GM04503 (cell line): ENCODE measurements at places on chromosomes 16 and 17.

DNA sequence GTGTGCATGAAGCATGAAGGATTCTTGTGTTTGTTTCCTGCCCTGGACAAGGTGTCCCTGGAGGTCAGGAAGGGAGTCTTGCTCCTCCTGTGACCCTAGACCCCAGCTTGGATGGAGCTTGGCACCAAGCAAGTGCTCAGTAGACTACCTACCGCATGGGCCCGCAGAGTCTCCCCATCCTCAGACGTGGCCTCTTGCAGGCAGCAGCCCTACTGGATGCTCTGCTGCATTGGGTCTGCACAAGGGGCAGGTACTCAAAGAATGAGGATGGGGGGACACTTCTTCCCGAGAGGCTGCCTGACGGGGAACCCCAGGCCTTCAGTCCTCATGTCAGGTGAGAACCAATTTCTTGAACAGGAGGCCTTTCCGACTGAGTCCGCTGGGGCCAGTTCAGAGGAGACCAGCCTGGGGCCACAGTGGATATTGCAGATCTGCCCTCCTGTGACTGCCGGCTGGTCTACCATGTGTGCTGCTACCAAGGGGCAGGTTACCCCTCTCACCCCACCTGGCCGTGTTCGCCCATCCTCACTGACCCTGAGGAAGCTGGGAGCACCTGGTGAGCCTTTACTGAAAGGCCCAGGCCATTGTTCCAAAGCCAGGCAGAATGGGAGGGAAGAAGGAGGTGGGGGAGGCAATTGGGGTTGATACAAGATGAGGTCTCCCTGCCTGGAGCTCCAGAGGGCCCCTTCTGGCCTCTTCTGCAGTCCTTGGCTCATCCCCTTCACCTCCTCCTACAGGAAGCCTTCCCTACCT lies 206.3 kb downstream of the RAB11FIP4 start:
- no peak for DNase-seq

DNA sequence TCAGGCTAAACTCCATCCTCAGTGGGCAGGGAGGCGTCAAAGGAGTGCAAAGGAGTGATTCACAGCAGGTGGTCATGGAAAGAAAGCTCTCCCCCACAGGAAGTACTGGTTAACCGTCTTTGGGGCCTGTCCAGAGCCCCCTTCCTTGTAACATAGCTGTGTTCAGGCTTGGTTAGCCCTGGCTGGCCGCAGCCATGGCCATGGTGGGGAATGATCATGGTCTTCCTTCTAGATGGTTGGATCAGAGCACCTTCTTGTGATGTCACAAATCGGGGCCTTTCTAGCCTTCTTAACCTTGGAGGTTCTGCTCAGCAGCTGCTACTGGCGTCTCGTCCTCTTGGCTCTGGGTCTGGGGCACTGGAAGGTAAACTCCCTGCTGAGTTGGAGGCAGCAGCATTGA lies 15.8 kb downstream of the NKD1 start:
- DNase-seq: no peak

DNA sequence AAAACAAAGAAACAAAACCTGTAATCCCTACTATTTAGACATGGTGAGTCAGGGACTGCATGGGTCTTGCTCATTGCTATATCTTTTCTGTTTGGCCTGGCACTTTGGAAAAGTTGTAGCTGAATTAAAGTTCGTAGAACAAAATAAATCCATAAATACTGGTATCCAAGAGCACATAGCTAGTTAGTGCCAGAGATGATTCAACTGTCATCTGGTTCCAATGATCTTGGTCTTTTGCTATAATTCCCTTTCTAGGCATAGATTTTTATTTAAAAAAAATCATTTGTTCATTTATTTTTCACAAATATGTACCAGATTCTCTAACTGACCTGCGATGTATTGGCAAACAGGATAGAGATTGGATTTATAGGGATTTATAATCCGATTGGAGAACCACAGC lies 1436.1 kb upstream of the GOT2 start:
- no peak for DNase-seq

DNA sequence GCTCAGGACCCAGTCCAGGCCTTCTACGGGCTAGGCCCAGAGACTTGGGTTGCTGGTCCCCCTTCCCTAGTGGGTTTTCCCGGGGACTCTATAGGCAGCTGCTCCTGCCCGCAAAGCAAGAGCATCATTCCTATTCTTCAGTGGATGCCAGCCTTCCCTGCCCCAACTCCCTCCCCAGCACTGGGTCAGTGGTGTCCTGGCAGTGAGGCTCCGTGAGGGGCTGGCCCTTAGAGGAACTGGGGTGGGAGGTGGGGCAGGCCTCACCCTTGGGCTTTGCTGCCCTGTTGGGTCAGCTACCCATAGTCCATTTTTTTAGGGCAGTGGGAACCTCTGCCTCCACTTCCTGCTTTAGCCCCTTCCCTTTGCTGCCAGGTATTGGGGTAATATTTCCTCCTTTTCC lies 7.9 kb upstream of the PLEKHG4 start:
- no peak for DNase-seq

DNA sequence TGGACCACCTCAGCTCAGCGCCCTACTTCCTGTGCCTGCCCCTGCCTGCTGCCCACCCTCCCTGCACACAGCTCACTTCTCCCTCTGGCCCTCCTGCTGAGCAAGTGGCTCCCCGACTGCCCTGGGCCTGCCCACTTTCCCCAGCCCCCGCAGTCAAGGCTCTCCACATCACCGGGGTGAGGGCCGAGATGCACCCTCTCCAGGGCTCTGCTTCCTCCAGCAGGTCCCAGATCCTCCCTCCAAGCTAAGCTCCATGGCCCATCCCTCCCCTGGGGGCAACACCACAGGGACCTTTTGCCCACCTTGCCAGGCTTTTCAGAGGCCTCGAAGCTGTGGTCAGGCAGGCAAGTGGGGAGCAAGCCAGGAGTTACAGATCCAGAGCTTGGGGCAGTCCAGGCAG lies 820.2 kb downstream of the KCNJ18 start:
- no peak for DNase-seq

DNA sequence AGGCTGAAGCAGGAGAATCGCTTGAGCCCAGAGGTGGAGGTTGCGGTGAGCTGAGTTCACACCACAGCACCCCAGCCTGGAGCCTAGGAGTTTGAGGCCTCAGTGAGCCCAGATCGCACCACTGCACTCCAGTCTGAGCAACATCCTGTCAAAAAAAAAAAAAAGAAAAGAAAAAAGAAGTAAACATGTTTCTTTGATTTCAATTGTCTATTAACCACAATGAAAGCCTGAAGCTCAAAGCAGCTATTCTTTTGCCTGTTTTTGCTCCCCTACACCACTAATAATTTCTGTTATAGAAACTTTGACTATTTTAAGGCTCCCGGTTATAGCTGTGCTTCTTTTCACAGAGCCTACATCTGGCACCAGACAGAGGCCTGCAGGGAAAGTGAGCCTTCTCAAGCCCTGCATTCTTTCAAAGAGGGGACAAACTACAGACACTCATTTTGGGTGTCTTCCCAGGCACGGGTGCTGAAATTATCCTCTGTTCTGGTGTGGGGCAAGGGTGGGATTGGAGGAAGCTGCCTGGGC lies 14.2 kb upstream of the SLC52A1 start:
- no peak for DNase-seq

- DNase-seq: no peak
These were observed 152.2 kb upstream of the NOG start for GRCh38 chr17:56441308-56441707.

DNA sequence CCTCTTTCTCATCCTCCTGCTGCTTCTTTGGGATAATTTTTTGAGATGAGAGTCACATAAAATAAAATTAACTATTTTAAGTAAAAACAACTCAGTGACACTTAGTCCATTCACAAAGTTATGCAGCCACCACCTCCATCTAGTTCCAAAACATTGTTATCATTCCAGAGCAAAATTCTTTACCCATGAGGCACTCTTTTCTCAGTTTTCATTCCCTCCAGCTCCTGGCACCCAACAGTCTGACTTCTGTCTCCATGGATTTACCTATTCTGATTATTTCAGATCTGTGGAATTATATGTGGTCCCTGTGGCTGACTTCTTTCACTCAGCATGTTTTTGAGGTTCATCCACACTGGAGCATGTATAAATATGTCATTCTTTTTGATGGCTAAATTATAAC lies 239.9 kb upstream of the DYNLRB2 start:
- peak; percentile 73 for DNase-seq

DNA sequence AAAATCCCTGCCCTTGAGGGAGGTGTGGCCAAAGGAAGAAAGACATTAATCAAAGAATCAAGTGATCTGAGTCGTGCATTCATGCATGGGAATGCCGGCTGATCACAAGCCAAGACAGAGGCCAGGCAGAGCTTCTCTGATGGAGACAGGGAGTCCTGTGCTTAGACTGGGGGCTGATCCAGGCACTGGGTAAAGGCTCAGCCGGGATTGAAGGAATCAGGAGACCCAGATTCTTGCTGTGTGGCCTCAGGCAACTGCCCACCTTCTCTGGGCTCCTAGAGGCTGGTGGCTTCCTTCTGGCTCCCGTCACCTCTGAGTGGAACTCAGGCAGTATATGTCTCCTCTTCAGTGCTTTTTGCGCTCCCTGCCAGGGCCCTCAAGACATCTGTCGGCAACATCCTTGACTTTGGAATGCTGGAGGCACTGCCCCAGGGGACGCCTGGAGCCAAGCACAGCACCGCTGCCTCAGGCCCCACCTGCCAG lies 17.7 kb downstream of the RAI1 start:
- no peak for DNase-seq

- no peak for DNase-seq
These were observed 31.8 kb downstream of the USP7 start for GRCh38 chr16:8931859-8932258.

- DNase-seq: no peak
These were observed 409.6 kb downstream of the NPIPA8 start for GRCh38 chr16:17926866-17927399.

GRCh38 chr16:80407265-80407987 lies 133.4 kb upstream of the DYNLRB2 start:
- no peak for DNase-seq

- no peak for DNase-seq
These were observed 13.9 kb downstream of the CYB561 start for GRCh38 chr17:63431939-63432804.

DNA sequence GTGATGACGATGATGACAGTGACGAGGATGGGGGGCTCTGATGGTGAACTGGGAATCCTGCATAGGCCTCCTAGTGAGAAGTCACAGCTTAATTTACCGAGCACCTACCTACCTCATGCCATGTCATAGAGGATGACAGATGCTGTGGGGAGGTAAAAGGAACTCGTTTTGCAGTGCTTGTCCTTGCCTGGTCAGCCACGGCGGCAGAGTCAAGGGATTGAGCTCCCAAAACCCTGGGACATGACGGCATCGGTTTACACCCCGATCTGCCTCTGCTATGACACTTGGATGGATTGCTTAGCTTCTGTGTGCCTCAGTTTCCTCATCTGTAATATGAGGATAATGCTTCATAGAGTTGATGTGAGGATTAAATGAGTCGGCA lies 103.2 kb downstream of the NTN1 start:
- DNase-seq: no peak

DNA sequence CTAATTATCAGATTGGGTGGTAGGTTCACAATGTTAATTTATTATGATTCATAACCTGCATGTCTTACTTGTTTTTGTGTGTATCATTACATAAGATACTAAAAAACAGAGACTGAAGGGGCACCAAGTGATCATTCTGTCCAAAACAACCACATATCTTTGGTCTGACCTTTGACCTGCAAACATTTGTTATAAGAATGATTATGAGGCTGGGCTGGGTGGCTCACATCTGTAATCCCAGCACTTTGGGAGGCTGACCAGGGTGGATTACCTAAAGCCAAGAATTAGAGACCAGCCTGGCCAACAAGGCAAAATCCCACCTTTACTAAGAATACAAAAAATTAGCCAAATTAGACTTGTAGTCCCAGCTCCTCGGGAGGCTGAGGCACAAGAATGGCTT lies 116.4 kb downstream of the SPAG9 start:
- DNase-seq: no peak
